Germinal center (tissue), 1 donor: ENCODE measurements at places on chromosomes 3 and 15.

- DNase-seq = no peak
These were observed 44.2 kb upstream of the GOLIM4 start for GRCh38 chr3:168139947-168140346.

DNA sequence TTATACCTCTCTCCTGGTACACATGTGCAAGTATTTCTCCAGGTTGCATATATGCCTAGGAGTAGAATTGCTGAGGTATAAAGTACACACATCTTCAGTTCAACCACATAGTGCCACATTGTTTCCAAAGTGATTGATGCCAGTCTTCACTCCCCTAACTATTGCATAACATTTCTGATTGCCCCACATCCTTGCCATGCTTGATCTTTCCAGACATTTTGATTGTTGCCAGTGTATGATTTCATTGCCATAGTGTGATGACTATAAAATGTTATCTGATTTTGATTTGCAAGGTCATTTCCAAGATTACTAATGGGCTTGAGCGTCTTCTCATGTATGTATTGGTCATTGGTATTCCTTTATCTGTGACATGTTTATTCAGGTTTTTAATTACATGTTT lies 61.1 kb upstream of the MLF1 start:
- DNase-seq = no peak

DNA sequence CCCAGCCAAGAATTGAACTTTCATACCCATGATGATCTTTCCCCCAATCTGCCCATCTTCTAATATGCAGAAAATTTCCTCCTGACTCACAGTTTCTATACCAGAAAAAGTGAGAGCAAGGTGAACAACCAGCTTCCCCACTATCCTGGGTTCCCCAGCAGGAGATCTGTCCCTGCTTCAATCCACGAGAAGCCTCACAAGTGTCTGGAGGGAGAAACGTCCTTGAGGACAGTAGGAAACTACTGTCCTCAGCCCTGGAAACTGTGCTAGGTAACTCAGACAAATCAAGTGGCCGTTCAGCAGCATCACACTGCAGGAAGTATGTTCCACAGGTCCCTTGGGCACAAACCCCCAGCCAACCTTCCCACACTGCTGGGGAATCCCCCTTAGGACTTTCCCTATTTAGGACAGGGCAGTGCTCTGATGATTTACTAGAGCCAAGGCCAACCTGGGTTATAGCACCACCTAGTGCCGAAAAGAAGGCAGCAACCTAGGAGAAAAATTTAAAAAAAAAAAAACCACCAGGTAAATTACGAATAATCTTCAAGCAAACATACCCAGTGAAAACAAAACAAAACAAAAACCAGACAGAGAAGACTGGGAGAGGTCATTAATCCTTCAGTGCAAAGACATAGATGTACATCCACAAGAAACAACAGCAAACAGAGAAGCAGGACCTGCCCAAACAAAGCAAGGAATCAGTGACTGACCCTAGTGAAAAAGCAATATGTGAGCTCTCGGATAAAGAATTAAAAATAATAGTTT lies 36.0 kb downstream of the MORC1 start:
- peak; percentile 34 for DNase-seq

DNA sequence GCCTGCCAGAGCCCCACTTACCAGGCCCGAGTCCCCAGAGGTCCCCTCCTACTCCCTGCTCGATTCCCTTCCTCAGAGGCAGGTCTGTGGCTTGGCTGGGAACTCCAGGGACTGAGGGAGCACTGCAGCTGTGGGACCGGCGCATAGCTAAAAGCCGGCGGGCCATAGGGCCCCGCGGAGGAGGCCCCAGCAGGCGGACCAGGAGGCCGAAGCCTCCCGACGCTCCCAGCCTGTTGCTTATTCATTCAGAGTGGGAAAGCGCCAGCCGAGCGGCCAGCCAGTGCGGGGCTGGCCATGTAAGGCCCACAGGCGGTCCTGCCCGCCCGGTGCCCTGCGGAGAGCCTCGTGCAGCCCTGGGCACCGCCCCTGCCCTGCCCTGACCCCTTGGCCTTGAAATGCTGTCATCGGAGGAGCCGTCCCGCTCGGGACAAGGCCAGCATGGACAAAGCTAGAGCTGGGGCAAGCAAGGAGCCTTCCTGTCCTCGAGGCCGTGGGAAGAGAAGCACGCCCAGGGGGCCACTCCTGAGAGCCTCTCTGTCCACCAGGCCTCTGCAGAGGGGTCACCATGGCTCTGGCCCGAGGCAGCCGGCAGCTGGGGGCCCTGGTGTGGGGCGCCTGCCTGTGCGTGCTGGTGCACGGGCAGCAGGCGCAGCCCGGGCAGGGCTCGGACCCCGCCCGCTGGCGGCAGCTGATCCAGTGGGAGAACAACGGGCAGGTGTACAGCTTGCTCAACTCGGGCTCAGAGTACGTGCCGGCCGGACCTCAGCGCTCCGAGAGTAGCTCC lies at the start of gene LOXL1:
LOXL1 (plus strand) TSS at position 244 of the 784 bp plus-strand sequence; CDS start at position 566, 322 bp downstream.
- no peak for DNase-seq

DNA sequence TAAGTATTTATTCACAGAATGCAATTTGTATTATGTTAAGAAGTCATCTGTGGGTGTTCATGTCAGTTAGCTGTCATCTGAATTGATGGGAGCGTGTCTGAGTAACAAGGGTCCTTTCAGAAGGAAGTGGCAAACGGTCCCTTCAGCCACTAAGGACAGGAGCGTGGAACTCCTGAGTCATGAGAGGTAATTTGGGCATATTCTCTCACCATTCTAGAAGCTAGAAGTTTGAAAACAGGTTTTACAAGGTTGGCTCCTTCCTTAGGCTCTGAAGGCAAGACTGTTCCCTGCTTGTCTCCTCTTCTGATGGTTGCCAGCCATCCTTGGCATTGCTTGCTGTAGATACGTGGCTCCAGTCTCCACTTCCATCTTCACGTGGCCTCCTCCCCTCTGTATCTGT lies 19.7 kb downstream of the ABHD2 start:
- DNase-seq = no peak

- peak; percentile 66 for DNase-seq
These were observed 20.5 kb upstream of the MINDY4B start for GRCh38 chr3:150925751-150926201.
